ENCODE measurements at places on chromosomes 13 and 19.

GRCh38 chr13:79231887-79232286 lies 174.2 kb downstream of the RBM26 start:
- no peak for DNase-seq

- no peak for DNase-seq
Measured at GRCh38 chr13:95480131-95480545, 72.4 kb upstream of the CLDN10 start.

DNA sequence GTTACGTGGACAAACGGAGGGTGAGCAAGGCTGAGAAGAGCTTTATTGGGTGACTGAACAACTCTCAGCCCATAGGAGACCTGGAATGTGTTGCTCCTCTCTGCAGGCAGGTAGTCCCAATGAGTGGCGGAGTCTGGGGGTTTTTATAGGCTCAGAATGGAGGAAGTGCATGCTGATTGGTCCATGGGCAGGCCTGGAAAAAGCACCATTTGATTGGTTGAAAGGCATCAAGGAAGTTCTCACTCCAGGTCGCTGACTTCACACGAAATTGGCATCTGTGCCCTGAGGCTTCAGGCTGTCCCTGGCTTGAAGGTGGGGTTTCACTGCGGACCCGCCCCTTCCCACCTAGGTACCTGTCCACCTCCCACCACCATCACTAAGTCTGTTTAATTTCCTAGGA lies 65.4 kb downstream of the SPATA13 start:
- DNase-seq: no peak

DNA sequence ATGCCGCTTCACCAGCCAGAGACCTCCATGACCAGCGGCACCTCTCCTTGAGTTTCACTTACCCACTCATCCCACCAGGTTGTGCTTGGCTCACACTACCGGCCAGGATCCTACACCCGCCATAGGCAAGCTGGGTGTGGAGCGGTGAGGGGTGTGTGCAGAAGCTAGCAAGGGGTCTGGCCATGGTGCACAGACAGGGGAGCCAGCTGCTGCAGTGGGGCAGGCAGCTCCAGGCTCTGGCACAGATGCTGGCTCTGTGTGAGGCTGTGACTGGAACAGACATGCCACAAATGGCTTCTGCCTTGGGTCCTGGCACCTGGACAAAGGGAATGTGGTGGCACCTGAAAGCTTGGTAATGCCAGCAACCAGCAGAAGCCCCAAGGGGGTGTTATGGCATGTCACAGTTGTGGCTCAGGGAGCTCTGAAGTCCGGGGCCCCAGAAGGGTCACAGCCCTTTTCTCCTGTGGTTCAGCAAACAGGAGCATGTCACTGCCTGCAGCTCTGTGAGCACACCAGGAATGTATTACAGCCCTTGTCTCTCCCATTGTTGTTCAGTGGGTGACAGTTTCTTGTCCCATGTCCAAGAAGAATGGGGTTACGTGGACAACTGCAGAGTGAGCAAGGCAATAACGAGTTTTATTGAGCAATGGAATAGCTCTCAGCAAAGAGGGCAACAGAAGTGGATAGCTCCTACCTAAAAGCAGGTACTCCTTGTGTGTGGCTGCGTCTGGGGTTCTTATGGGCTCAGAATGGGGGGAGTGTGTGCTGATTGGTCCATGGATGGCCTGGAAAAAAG lies 2791.0 kb upstream of the PCDH20 start:
- no peak for DNase-seq

DNA sequence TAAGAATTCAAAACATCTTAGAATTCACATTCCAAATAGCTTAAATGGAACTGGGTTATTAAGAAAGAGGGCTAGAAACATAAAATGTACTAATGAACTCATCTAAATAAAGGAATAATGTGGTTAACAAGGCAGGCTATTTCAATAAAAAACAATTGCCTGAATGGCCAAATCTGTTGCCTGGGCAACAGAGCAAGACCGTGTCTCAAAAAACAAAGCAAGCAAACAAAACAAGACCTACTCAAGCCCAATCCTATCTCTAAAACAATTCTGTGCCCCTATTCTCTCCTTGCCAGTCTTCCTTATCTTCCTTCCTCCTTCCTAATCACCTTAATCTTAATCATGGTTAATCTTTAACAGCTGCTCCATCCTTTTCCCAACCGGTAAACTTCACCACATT lies 12.1 kb downstream of the IGFL1 start:
- no peak for DNase-seq
